ENCODE measurements at places on chromosomes 1 and 21.

GRCh38 chr1:4079815-4080214 is 179.7 kb upstream of the C1orf174 start:
- DNase-seq = no peak

GRCh38 chr1:65799601-65800000 is 6.9 kb downstream of the PDE4B start:
- no peak for DNase-seq

- no peak for DNase-seq
These were observed 4.6 kb upstream of the C1orf87 start for GRCh38 chr1:60078182-60078581.

DNA sequence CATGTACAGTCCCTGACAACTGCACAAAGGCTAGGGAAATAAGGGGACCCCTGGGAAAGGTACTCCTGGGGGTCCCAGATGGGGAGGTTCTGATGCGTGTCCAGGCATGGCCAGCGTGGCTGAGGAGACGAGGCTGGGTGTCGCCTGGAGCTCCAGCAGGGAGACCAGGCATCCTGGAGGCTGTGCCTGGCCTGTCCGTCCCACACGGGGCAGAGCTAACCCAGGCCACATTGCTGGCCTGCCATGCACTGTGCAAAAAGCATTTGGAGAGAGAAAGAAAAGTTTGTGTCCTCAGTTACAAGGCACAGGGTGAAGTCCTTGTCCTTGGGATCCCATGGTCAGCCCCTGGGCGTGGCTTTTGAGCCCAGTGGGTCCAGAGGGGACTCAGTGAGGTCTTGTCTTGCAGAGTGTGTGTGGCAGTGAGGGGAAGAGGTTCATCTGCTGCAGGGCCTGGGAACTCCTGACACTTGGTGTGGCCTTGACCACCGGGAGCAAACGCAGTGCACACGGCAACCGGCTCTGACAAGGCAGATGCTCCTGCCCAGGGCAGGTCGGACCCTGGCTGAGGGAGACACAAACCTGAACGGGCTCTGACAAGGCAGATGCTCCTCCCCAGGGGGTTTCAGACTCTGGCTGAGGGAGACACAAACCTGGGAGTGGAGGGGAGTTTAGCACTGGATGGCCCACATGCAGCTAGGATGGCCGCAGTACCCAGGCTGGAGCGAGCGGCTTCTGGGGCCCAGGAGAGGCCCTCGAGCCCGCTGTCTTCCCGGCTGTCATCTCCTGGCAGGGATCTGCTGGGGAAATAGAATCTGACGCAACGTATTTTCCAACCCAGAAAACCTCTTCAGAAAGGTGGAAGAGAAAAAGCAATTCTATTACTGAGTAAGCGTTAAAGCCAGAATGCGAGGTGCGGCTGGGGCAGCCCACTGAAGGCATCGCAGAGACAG is 37.3 kb upstream of the COL18A1 start:
- DNase-seq = no peak

DNA sequence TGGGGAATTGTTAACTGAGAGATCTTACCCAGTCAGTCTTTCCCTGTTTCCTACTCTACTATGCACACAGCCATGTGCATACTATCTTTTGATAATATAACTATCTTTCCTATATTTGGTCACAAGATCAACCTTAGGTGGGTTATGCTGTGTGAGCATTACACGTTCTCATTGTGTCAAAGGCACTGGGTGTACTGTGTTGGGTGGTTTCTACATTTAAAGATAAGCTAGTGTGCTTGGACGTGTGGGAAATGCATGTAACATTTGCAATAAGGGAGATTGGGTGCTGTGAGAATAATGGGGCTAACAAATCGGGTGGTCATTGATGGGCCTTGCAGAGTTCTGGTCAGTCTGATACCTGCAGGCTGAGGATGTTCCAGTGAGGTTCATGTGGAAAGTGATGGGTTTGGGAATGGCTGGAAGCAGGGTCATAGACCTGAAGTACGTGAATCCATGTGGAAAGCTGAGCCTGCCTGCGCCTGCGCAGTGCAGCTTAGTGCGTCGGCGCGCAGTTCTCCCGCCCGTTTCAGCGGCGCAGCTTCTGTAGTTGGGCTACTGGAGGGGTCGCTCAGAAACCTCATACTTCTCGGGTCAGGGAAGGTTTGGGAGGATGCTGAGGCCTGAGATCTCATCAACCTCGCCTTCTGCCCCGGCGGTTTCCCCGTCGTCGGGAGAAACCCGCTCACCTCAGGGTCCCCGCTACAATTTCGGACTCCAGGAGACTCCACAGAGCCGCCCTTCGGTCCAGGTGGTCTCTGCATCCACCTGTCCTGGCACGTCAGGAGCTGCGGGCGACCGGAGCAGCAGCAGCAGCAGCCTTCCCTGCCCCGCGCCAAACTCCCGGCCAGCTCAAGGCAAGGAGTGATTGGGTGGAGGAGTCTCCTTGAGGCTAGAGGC is at the start of gene MSH4:
MSH4 (plus strand) TSS at position 507 of the 897 bp plus-strand sequence; CDS start at position 611, 104 bp downstream.
- no peak for DNase-seq

DNA sequence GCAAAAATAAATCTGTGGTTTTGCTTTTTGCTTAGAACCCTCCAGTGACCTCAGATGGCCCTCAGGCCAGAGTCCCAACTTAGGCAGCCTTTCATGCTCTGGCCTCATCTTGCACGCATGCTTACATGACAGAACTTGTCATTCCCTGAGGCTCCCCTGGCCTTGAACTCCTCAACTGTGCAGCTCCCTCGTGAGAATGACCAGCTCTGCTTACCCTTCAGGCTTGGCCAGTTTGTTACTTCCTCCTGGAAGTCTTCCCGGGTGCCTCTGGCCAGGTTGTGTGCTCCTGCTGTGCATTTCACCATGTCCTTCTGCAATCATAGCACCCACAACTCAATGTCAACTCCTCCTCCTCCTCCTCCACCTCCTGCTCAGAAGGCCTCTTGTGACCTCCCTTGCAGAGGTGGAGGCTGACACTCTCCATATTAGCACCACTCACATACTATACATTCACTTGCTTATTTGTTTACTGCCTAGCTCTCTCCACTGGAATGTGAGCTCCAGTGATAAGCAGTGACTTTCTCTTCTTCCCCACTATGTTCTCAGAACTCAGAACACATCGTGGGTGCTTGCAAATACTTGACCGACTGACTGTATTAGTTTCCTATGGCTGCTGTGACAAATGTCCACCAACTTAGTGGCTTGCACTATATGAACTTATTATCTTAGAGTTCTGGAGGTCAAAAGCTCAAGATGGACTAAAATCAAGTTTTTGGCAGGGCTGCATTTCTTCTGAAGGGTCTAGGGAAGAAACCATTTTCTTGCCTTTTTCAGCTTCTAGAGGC is 41.9 kb downstream of the RCSD1 start:
- no peak for DNase-seq

DNA sequence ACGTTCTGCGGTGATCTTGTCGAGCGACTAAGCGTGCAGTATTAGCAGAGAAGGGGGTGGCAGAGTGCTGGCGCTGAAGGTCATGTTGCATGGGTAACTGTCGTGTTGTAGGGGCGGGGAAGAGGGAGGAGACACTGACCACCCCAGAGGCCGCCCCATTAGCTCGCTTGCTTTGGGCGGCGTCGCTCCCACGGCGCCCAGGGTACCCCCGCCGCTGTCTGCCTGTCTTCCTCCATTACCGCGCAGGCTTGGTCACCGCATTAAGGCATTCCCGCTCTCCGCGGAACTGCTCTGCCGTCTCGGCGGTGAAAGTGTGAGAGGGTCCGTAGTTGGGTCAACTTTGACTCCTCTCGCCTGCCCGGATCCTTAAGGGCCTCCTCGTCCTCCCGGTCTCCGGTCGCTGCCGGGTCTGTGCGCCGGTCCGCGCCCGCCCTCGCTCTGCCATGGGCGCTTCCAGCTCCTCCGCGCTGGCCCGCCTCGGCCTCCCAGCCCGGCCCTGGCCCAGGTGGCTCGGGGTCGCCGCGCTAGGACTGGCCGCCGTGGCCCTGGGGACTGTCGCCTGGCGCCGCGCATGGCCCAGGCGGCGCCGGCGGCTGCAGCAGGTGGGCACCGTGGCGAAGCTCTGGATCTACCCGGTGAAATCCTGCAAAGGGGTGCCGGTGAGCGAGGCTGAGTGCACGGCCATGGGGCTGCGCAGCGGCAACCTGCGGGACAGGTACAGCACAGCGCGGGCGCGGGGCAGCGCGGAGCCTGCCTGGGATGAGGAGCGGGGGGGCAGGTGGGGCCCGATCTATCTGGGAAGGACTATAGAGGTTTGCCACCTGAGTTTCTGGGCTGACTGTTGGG is at the start of gene MTARC2:
MTARC2 (plus strand) TSS at position 234 of the 846 bp plus-strand sequence; CDS start at position 444, 210 bp downstream.
- DNase-seq = no peak

DNA sequence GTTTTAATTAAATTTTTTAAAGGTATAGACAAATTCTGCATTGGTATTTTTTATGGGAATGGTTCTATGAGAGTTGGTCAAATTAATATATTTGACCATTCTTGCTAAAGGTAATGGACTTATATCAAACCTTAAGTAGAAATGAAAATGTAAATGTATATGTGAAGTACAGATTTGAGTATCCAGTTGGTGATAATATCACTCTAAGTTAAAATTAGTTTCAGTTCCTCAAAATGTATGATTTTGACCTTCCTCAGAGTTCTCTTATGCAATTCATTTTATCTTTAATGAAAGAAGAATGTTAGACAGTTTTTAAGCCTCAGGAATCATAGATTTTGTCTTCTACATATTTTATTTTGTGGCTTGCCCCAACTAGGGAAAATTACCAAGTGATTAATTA is 1291.5 kb upstream of the B3GALT2 start:
- DNase-seq = no peak

- DNase-seq = no peak
These were observed 171.9 kb upstream of the CSF3R start for GRCh38 chr1:36654586-36654985.

DNA sequence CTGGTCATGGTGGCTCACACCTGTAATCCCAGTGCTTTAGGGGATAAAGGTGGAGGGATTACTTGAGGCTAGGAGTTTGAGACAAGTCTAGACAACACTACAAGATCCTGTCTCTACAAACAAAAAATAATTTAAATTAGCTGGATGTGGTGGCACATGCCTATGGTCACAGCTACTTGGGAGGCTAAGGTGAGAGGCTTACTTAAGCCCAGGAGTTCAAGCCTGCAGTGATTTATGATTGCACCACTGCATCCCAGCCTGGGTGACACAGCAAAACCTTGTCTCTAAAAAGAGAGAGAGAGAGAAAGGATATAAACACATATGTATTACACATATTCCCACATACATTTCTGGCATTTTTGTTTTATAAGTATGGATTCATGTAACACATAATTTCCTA is 325.2 kb downstream of the DUSP10 start:
- no peak for DNase-seq

DNA sequence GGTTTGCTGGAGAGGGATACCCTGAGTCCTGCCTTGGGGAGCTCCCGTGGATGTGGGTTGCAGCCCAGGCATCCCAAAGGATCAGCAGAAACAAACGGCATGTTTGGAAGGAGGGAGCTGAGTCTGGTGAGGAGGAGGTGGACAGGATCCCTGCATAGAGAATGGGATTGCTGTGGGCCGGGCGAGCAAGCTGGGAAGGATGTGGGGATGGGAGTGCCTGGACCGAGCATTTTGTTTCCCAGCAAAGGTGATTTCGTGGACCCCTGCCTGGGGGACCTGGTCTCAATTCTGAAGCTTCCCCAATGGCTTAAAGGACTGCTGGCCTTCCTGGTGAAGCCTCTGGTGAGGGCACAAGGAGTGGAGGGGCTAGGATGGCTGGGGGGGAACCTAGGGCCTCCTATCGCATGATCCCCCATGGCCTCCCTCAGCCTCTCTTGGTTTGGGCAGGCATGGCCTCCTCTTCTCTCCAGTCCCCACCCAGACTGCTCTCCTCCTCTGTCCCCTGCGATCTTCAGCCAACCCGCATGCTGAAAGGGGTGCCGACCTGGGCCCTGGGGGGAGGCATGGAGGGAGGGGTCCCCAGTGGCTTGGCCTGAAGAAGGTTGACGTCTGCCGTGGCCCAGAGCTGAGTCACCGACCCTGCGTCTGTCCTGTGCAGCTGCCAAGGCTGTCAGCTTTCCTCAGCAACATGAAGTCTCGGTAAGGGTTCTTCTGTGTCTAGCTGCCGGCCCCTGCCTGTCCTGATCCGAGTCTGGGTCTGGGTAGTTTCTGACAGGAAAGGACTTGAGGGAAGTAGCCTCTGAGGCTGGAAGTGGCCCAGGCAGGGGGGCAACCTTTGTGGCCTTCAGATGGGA is 16.3 kb downstream of the FAAH start:
- no peak for DNase-seq

DNA sequence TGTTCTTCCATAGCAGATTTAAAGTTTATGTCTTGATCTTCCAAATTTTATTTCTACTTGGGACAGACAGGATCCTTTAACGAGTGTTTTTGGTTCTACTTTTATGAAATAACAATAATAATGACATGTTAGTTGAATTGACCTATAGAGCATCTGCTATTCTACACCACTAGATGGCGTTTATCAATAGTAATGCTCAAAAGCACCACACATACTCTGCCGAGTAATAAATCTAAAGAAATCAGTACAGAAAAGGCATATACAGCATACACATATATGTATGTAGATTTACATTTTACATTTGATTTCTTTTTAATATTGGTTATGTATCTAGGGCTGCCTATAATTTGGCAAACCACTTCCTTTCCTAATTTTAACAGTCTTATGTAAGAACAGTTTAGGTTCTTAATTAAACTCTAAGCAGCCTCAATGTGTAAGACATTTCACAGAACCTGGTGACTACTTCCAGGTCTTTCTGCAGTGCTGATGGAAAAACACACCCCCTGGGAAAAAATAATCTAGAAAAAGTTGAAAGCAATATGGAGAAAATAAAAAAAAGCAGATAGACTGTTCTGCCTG is 5.9 kb upstream of the SIPA1L2 start:
- peak; percentile 44 for DNase-seq

DNA sequence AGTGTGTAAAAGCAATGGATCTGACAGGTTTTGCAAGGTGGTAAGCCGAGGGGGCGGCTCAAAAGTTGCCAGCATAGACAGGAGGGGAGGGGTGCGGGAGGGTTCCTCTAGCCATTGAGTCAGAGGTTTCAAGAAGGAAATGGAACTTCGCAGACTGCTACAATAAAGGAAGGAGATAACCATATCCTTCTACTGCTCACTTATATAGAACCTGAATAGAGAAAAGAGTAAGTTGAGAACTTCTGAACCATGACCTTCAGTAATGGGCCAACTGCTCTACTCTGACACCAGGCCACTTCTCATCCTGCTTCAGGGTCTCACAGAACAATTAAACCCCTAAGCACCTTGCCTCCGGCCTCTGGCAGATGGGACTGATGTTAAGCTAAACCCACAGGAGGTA is 26.3 kb upstream of the BCAR3 start:
- peak; percentile 71 for DNase-seq

GRCh38 chr1:198641966-198642668 is 3.3 kb downstream of the PTPRC start:
- no peak for DNase-seq

DNA sequence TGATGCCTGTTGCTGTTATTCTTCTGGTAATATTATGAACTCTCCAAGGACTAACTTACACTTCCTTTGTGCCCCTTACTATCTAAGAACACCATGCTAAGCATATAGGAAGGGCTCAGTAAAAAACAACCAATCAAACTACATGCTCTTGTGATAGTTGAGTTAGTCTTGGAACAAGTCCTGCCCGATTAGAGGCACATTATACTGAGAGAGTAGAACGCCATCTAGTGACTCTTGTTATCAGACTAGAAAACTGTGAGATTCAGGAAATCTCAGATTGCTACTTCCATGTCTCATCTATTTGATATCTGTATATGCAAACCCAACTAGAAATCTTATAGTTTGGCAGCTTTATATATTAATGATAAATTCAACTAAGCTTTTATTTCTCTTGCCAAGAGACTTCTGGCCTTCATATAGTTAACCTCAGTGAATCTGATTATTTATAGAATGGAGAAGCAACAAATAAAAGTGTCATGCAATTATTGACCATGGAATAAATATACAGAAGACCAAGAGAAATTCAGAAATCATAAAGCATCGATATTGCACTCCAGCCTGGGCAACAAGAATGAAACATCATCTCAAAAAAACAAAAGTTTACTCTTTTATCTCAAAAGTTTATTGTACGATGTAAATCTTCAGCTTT is 7.8 kb upstream of the SRRM1 start:
- peak; percentile 60 for DNase-seq

Data from activated CD4-positive, alpha-beta T cell treated with anti-CD3 and anti-CD28 coated beads, Interleukin-2, Interleukin-6, amounts not matched to agents 100 ng/mL and 50 ng/mL, durations not matched to agents 16 hours and 8 hours (primary cell).